ENCODE measurements at places on chromosomes 11 and 22. TPM values are rescaled to one million over a fixed set of nuclear protein-coding genes. Genes with fewer than 3 reads are reported as not detected.

SLC7A4 gene
- not detected for total RNA-seq

RHOD gene
- not detected for total RNA-seq

ALX4 gene
- total RNA-seq = not detected

ADAMTS8 gene
- total RNA-seq = not detected

DEFB131B gene
- not detected for total RNA-seq

DNA sequence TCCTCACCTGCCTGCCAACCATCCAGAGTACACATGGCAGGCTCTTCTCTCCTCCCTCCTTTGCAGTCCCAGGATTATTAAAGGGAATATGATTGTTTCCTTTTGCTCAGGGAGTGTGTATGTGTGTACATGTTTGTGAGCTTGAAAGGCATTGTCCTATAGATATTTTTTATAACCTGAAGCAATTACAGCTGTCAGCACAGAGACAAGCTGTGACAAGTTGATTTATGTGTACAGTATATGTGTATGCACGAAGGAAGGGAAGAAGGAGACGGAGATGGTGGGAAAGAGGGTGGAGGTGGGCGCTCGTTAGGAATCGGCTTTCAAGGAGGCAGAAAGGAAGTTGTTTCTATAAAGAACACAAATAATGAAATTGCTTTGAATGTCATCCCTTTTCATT is 537.0 kb downstream of the NTM start:
- no peak for DNase-seq

DNA sequence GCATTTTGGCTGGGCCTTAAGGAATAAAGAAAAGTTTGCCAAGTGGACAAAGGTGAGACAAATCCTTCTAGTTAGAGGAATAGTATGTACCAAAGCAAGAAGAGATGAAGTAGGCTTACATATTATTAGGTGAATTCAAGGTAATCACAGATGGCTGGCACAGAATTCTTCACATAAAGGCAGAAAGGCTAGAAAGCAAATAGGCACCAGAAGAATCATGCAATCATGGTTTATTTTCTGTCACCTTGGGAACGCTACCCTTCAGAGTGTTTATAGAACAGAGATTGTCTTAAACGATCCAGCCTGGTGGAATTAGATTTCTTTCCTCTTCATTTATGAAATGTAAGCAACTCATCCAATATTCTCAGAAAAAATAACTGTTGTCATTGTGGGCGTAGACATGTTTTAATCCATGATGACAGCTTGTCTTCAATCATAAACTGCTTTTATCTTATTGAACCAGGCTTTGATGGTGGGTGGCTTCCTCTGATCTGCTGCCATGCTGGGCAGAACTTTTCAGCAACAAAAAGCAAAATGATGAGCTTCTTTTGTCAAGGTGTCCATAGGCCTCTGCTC is 49.0 kb upstream of the CSNK2A3 start:
- no peak for DNase-seq

DNA sequence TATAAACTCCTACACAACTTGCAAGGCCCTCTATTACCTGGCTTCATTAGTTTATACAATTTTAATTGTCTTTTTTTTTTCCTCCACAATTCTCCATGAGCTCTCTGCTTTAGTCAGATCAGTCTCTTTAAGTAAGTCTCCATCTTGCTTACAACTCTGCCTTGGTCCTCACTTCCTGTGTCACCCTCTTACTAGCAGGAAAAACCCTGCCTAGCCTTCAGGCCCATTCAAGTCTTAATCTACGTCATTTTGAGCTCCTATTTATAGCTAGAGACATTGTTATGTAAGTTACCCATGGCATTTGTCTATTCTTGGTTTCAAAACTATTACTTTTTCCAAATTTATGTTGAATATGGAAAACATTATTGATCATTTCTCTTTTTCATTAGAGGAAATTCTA is 177.4 kb downstream of the SBF2 start:
- DNase-seq = no peak

GRCh38 chr11:65700399-65700798 is 11.7 kb upstream of the KAT5 start:
- no peak for DNase-seq

DNA sequence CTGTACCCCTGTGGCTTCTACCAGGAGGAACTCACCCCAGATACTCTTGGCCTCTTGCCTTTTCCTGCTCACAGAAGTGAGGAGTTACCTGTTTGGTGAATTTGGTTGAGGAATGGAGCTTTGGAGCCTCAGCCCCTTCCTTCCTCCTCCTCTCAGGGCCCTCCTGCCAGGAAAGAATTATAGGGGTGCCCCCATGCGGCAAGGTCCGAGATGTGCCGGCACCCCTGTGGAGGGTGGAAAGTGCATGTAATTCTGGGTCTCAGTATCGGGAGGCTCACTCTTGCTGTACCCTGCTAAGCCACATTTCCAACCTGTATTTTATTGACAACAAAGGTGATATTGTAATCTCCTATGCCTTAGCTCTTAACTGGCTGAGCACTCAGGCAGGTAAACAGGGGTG is 13.7 kb upstream of the IGSF22 start:
- no peak for DNase-seq

DNA sequence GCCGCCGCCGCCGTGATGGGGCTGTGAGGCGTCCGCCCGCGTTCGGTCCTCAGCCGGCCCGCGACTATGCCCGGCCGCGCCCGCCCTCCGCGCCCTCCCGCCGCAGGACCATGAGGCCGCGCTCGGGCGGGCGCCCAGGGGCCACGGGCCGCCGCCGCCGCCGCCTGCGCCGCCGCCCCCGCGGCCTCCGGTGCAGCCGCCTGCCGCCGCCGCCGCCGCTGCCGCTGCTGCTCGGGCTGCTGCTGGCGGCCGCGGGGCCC is 215 bp downstream of the ZNRF3 start:
- no peak for DNase-seq

GRCh38 chr11:117664897-117665296 is 132.1 kb downstream of the DSCAML1 start:
- no peak for DNase-seq
